Upper lobe of right lung (tissue), 1 donor: ENCODE measurements at places on chromosomes 1 and 21. TPM values are rescaled to one million over a fixed set of nuclear protein-coding genes. Genes with fewer than 3 reads are reported as not detected.

The KIAA1614 gene
- total RNA-seq: 5.5 TPM

The KLF17 gene
- total RNA-seq: 0.52 TPM

The TNFSF18 gene
- total RNA-seq: not detected

The KLHL20 gene
- 31.9 TPM for total RNA-seq

The LDLRAD2 gene
- 0.38 TPM for total RNA-seq

The USH2A gene
- total RNA-seq: not detected

The SPATA1 gene
- total RNA-seq: 3.4 TPM
